ENCODE measurements at places on chromosomes 4 and X. TPM values are rescaled to one million over a fixed set of nuclear protein-coding genes. Genes with fewer than 3 reads are reported as not detected.

IL1RAPL1 gene
- total RNA-seq: under 0.01 TPM

ATOH1 gene
- not detected for total RNA-seq

CCKAR gene
- total RNA-seq: not detected

CABS1 gene
- not detected for total RNA-seq

RHOXF2 gene
- not detected for total RNA-seq

TMPRSS11D gene
- not detected for total RNA-seq

RAB39B gene
- total RNA-seq: 0.53 TPM

EVC2 gene
- total RNA-seq: 10.7 TPM

ARHGAP6 gene
- total RNA-seq: 1.6 TPM

MAGED4 gene
- 22.5 TPM for total RNA-seq

CLGN gene
- total RNA-seq: not detected

BMP15 gene
- not detected for total RNA-seq

UGT2B11 gene
- not detected for total RNA-seq

ART3 gene
- total RNA-seq: not detected

FABP2 gene
- not detected for total RNA-seq

All from smooth muscle cell of the coronary artery (primary cell).